D721Med (cell line): ENCODE measurements at places on chromosomes 1 and 21.

- DNase-seq: no peak
These were observed 11.3 kb downstream of the PER3 start for GRCh38 chr1:7795406-7795805.

GRCh38 chr1:16175610-16176553, 20.0 kb upstream of the EPHA2 start:
- no peak for DNase-seq

GRCh38 chr1:7809742-7810141, 25.7 kb downstream of the PER3 start:
- no peak for DNase-seq

DNA sequence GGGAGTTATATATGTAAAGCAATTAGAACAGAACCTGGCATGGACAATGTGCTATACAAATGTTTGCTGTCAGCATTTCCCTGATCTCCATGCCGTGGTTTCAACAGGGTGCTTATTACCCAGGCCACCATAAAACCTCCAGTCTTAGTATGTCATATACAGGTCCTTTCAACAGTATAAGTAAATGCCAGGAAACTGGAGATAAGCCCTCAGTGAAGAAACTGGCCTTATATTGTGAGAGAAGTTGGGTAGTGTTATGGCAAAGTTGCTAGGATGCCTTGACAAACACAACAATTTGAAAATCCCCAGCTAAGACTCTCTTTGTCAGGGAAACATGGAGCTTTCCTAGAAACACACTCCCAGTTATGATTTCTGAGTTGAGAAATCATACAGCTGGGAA, 850.2 kb upstream of the ADAMTS5 start:
- DNase-seq: no peak

DNA sequence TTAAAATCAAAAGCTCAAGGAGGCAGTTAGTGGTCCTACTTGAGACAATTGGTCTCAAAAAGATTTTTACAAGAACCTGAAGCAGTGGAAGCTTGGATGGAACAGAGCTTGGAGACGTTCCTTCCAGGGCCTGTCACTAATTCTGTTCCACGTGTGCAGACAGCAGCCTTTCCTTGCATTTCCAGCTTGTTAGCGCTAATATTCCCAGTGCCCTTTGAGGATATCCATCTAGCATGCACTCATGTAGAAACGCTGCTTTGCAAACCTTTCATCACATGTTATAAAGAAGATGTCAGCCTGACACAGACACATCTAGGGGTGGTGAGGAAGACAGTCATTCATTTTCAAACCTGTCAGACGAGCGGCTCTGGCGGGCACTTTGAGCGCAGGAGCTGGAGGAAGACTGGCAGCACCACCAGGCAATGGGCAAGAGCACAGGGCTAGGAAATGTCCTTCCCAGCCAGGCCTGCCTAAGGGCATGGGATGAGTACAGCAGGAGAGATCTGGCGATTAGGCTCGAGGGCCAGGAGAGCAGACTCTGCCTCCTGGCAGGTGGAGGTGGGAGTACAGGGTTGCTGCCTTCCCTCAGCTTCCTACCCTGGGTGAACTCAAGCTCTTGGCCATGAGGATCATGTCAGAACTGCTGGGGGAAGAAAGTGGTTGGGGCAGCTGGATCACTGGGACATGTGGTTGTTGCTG, 55.5 kb downstream of the CASQ2 start:
- no peak for DNase-seq

- no peak for DNase-seq
These were observed 56.1 kb upstream of the DMRTB1 start for GRCh38 chr1:53402891-53403655.

GRCh38 chr1:242189591-242189990, 190.7 kb upstream of the MAP1LC3C start:
- no peak for DNase-seq
